ENCODE measurements at places on chromosomes 12 and 14.

GRCh38 chr12:74105434-74105833 is 432.2 kb upstream of the ATXN7L3B start:
- DNase-seq, result no peak

GRCh38 chr12:113416091-113416754 is 6.0 kb upstream of the SDSL start:
- no peak for DNase-seq

- DNase-seq, result no peak
These were observed 29.9 kb downstream of the TSPAN19 start for GRCh38 chr12:85006206-85006605.

- no peak for DNase-seq
These were observed 34.3 kb upstream of the LRRC10 start for GRCh38 chr12:69645031-69645430.

GRCh38 chr12:50581226-50582184 is 76.7 kb downstream of the DIP2B start:
- no peak for DNase-seq

GRCh38 chr14:98347686-98348085 is 924.3 kb downstream of the BCL11B start:
- DNase-seq, result no peak

GRCh38 chr12:115070313-115070712 is 386.3 kb upstream of the TBX3 start:
- DNase-seq, result no peak
